ENCODE measurements at places on chromosomes 3 and 15.

GRCh38 chr15:62691008-62691407 is 351.5 kb upstream of the TPM1 start:
- DNase-seq: no peak

DNA sequence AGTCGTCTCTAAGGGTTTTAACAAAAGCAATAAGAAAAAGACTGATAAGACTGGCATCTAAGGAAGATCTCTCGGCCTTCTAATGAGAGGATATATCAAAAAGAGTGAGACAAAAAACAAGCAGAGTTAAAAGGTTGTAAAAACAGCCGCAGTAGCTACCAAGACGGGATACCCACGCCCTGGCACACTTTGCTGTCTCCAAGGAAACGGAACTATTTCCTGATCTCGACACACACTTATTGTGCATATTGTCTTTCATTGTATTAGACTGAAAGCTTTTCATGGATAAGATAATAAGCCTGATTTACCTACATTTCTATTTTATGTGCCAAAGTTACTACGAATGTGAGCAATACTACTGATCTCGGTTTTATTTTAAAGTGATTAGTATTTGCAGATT is 161.5 kb upstream of the MCTP2 start:
- no peak for DNase-seq

- no peak for DNase-seq
These were observed 22.4 kb downstream of the ACSBG1 start for GRCh38 chr15:78212008-78212407.

DNA sequence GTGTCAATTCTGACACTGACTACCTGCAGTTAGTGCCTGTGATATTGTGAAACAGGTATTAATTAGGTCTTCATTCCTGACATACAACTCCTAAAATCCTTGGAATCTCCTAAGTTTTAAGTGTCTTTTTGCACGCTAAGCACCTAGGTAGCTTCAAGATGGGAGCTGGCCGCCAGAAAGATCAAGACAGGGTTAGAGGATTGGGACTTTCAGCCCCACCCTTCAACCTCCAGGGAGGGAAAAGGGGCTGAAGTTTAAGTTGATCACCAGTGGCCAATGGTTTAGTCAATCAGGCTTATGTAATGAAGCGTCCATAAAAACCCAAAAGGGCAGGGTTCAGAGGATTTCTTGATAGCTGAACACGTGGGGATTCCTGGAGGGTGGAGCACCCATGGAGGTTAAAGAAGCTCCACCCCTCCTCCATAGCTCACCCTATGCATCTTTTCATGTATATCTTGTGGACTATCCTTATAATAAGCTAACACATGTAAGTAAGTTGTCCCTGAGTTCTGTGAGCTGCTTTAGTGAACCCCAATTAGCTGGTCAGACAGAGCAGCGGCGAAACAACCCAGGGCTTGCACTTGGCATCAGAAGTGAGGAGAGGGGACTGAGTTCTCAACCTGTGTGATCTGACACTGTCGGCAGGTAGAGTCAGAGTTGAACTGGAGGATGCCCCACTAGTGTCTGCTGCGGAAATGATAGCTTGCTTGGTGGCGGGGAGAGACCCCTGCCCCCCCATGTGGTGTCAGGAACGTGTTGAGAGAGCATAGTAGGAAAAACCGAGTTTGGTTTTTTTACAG is 12.8 kb upstream of the SRP14 start:
- no peak for DNase-seq
